Right renal pelvis (tissue), 4 donors: ENCODE measurements at places on chromosomes 6 and 20.

- no peak for DNase-seq
These were observed 1.7 kb downstream of the THBD start for GRCh38 chr20:23047738-23048214.

DNA sequence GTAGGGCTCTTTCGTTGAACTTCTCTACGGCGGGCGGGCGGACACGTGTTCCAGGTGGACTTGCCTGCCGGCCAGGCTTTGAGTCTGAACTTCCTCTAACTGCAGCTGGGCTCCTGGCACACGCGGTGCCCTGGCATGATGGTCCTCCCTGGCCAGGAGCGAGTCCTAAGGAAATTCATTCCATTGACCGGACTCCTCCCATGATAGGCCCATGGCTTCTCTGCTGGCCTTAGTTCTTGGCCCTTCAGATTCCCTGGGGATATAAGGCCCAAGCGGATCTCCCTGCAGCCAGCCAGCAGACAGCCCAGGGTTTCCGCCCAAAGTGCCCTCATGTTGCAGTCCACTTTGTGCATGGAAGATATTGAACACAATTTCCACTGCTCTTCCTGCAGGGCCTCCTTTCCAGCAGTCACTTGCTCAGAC is 39.4 kb downstream of the TBC1D7 start:
- no peak for DNase-seq

- DNase-seq, result no peak
These were observed 27.2 kb upstream of the CNKSR3 start for GRCh38 chr6:154537511-154538325.

DNA sequence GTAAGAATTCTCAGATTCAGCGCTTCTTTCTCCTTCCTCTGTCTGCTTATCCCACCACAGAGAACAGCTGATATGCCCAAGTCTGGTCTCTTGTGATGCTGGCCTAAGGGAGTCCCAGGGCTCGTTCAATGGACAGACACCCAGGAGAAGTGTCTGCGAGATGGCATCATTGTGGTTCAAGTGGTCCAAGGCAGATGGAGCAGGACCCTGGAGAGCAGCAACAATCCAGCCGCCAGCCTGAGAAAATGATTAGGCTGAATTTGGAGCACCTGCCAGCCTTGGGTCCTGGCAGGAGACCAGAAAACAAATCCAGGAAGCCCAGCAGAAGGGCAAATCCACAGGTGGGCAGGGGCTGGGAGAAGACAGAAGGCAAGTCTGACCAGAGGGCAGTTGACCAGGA is 145.8 kb downstream of the PTPRT start:
- DNase-seq, result no peak

GRCh38 chr6:4354181-4354580 is 218.8 kb upstream of the ECI2 start:
- DNase-seq, result no peak

- DNase-seq, result no peak
These were observed 3.2 kb downstream of the GFOD1 start for GRCh38 chr6:13484138-13484708.

GRCh38 chr20:40632346-40632976 is 56.6 kb downstream of the MAFB start:
- DNase-seq, result no peak

DNA sequence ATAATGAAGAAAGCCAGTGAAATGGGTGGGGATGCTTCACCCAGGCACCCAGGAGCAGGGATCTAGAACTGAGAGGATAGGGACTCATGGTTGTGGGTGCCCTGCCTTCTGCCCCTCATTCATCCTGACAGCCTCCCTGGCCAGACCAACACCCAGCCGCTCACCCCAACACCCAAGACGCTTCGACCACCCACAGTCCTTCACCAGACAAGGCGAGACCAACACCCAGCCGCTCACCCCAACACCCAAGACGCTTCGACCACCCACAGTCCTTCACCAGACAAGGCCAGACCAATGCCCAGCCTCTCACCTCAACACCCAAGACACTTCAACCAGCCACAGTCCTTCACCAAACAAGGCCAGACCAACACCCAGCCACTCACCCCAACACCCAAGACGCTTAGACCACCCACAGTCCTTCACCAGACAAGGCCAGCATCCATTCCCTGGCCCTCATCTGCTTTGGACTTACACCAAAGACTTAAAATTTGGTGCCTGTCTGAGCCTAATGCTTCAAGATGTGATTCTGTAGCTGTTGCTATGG is 131.5 kb downstream of the ANKRD60 start:
- no peak for DNase-seq

DNA sequence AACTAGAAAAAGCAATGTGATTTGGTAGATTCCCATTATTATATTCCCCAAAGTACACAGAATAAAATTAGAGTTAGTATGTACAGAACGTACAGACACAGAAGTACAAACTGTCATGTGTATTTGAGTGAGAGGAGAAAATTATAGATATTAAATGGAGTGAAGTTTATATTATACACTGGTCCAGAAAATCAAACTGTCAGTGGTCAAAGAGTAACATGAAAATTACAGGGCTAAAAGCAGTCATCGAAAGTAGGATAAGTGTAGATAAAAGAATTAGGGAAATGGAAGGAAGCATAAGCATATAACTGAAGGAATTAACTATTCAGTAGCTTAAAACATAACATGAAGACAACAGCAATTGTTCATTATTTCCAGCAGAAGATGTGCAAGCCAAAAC is 30.3 kb downstream of the SEL1L2 start:
- DNase-seq, result no peak

- DNase-seq, result no peak
These were observed 42.7 kb downstream of the PRL start for GRCh38 chr6:22253955-22254655.

GRCh38 chr20:33172781-33173180 is 4.8 kb downstream of the BPIFA2 start:
- DNase-seq, result no peak

- DNase-seq, result no peak
These were observed 61.0 kb downstream of the CEP162 start for GRCh38 chr6:84166395-84166794.

DNA sequence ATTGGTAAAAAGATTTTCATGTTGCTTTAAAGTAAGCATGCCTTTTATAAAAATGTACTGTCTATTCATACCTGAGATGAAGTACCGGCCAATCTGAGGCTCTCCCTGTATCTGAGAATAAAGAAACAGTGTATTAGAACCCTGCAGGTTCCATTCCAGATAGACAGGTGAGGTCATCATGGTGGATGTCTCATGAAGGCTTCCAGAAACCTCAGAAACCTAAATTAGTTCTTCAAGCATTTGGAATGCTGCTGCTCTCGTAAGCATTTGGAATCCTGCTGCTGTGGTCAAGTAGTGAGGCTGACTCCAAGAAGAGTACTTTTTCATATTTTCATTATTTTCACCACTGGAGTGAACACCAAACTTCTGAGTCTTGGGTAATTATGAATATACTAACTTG is 642.3 kb downstream of the MAFB start:
- DNase-seq, result no peak

GRCh38 chr6:49524541-49524940 is 24.8 kb downstream of the GLYATL3 start:
- DNase-seq, result no peak

- no peak for DNase-seq
These were observed 62.0 kb downstream of the GPX5 start for GRCh38 chr6:28587746-28588075.

GRCh38 chr6:114452785-114453401 is 110.1 kb upstream of the HS3ST5 start:
- no peak for DNase-seq

GRCh38 chr6:162849269-162849668 is 121.5 kb downstream of the PACRG start:
- DNase-seq, result no peak

DNA sequence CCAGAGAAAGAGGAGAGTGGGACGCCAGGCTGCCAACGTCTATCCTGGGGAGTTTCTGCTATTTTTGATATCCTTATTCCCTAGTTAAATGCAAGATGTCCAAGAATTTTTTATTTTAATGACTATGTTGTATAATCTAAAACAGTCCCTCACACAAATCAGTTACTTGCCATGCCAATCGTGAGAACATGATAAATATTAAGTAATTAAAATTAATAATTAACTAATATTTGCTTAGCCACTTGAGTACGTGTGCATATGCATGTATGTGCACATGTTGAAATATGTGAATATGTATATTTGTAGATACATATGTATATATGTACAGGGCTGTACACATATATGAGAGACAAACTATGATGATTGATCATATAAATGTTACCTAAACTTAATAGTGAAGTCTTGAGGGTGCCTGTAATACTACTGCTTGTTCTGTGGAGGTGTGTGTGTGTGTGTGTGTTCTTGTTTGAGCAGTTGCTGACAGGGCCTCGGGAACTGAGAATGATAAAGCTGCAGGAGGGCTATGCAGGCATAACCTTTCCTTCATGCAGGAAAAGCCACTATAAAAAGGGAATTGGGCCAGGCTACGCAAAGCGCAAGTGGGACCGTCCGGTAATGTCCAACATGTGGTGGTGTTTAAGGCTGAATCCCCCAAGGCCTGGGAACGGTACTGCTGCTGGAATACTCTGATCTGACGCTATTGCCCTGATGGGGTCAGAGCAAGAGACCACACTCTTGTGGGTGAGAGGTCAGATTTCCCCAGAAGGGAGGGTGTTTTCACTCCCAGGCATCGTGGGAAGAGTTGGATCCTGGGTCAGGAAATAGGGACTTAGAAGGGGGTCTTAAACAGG is 148.3 kb upstream of the TBX18 start:
- no peak for DNase-seq

DNA sequence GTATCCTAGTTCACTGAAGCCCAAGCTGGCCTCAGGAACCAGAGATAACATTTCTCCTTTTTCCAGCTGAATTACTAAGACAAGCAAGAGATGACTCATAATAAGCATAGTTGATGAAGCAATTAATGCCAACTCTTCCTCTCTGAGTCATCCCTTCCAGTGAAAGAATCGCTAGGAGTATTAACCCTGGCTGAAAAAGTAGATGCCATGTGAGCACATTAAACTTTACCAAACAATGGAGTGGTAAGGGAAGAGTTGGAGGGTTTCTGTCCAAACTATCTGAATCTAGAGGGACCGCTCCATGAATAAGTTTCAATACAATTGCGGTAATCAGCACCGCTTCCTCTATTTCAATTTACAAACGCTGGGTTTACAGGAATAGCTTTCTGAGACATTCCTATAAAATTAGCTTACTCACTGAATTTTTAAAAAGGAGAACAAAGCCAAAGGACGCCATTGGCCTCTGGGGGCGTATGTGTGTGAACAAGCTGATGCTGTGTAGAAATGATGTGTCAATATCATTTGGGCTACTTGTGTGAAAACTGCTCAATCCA is 48.3 kb downstream of the ATXN1 start:
- no peak for DNase-seq

DNA sequence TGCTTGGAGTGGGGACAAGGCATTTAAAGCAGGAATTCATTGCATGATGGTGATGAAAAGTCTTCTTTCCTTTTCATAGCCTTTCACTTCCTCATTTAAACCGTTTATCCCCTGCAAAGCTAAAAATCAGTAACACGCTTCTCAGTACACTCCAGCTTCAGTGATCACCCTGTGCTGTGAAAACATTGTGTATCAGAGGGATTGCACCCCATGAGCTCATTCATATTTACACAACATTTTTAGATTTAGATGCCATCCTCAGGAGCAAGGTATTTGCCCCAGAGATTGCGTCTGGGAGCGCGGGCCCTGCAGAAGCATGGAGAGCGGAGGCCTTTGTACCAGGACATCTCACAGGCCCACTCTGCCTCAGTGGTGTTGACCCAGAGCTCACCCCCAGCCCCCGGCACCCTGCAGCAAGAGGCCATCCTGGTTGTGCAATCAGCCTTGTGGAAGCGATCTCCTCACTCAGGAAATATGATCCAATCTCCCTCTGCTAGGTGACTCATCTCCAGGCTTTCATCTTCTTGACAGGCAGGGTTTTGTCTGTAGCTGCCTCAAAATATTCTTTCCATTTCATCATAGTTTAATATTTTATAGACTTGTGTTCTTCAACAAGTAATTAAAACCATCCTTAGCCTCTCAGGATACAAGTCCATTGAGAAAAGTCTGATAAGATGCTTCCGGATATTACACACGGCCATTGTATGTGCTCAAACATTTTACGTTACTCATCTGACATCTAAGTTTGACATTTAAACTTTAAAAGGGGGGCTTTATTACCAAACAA is 38.9 kb upstream of the THBS2 start:
- no peak for DNase-seq

- no peak for DNase-seq
These were observed 228.2 kb downstream of the SOD2 start for GRCh38 chr6:159464816-159465215.

DNA sequence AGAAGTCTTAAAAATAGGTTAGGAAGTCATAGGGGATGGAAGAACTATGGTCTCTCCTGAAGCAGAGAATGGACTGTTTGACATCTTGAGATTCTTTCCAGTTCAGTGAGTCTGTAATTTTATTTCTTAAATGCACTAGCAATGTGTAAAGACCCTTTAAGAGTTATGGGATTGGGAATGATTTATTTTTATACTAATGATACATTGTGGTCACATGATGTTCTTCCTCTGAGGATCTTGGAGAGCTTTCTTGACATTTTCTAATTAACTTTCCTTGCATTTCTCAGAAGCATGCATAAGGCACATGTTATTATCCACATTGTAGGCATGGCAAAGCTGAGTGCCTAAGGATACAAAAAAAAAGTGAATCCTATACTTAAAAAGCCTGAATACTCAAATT is 507.6 kb upstream of the NRSN1 start:
- DNase-seq, result no peak

DNA sequence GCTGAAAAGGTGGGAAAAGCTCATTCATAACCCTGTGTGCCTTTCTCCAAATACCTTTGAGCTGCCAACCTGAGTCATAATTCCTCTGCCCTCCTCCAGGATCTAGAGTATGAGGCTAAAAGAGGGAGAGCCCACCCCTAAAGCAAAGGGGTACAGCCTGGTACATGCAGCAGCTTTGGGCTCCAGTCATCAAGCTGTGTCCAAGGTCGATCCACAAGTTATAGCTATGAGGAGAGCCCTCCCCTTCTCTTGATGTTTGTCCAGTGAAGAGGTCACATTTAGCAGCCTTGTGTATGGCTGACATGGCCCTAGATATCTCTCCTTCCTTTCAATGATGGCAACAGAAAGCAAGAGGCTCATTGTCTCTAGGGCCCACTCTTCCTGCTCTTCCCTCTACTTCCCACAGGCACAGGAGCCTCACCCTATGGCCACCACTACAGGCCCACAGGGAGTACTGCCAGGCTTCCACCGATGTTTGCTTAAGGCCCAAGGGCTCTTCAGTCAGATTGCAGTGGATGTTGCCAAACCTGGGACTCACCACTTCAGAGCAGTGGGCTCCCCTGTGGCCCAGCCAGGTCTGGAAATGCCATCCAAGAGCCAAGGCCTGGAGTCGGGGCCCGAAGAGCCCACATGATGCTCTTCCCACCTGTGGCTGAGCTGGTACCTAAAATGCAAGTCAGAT is 176.8 kb downstream of the CD83 start:
- DNase-seq, result no peak

DNA sequence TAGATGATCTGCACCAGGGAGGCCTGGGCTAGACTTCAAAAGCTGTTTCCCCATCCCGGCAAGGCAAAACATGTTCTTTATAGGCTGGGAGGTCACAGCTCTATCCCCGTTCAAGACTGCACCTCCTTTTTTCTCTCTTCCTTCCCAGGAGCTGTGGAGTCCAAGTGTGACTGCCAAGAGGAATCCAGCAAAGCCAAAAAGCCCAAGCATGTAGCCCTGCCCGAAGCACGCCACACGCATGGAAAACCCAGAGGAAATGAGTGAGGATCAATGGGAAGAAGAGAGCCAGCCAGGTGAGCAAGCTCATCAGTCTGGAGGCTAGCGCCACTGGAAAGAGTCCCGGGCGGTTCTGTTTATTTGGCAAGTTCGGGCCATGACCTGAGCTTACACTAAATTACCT is 240.4 kb downstream of the PRL start:
- DNase-seq, result no peak

GRCh38 chr6:70709826-70710225 is 42.1 kb downstream of the SMAP1 start:
- no peak for DNase-seq
